ENCODE measurements at places on chromosomes 12 and 14.
A peak's percentile ranks its signal among the peaks of the same experiment; 100 is the strongest.

DNA sequence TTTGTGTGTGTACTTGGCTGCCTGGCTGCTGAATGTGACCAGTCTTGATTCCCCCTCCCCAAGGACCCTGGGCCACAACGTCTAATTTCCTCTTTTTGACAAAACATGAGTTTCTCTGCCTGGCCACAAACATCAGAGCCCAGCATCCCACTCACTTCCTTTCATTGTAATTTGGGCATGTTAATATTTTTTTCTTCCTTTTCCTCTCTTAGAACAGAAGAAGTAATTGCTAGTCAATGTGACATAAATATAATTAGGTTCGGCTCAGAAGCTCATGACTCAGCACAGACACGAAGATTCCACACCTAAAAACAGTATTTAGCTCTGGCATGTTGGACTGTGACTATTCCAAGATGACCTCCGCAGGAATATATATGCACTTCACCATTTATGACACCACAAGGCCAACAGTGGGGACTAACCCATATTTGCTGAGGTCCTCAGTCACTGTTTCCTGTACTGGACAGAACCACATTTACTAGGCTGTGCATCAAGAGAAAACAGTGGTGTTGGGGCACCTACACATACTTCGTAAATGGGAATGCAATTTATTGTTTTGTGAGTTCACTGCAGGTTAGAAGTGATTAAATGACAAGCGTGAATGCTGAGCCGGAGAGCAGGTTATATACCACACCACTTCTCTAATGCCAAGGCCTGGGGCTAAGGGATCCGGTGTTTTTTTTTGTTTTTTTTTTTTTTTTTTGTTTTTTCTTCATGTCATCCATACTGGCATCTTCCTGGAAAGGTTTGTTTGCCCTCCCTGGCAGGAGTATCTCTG is 4.2 kb downstream of the GSG1 start:
- H3K4me3 ChIP-seq: no peak overlapping the region
- no peaks in the 10 kb centered on the region for H3K4me1 ChIP-seq
- no peaks in the 10 kb centered on the region for H3K27me3 ChIP-seq
- H3K27ac ChIP-seq: peak overlapping the region; percentile 87

DNA sequence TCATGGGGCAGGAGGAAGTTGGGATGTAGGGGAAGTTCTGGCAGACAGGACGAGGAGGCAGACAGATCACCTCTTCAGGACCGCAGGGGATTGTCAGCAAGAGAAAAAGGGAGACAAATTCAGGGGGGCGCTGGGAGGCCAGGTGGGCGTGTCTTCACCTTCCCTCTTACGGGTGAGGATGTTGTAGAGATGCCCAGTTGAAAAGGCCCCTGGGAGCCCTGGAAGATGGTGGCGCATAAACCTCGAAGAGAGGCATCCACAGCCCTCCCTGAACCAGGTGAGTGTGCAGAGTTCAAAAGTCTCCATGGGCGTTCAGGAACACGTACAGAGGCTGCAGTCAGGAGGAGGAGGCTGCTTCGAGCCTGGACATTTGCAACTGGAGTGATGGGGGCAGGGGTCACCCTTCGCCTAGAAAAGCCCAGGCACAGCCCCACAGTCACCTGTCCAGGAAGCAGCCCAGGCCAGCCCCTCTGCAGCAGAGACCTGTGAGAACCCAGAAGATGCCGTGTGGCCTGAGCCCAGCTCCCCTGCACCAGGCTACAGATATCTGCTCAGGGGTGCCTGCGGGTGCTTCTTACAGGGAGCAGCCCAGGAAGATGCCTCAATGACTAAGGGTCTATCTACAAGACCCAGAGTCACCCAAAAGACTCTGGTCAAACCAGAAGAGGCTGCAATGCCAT is 74.4 kb downstream of the PRIMA1 start:
- peak; percentile 36 for DNase-seq
- H3K27ac ChIP-seq: no peak overlapping the region

DNA sequence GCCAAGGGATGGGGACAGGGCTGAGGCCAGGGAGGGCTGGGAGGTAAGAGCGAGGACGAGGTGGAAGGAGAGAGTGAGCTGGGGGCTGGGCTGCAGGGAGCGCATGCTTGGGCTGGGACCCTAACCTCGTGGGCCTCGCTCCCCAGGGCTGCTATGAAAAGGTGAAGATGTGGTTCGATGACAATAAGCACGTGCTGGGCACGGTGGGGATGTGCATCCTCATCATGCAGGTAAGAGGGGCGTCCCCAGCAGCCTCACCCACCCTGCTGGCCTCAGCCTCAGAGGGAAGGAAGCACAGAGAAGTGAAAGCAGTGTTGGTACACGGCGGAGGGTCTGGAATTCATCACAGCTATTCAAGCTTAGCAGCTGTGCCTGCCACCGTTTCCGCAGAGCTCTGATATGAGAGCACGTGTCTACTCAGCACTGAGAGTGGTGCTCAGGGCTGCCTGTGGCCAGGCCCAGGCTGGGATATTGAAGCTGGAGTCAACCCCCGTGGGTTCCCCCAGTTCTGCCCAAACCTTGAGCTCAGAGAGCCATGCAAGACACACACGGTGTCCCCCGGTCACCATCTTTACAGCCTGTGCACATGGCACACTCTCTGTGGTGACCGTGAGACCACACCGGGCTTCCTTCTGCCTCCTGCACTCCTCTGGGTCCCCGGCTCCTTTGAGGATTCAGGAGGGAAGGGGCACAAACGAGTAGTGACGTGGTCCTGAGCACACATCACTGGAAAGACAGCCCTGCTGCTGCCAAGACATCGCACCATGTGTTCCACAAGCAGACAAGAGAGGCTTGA is 204.6 kb downstream of the TSPAN9 start:
- DNase-seq: no peak
- no peaks in the 10 kb centered on the region for H3K36me3 ChIP-seq
- H3K27ac ChIP-seq: no peak overlapping the region
- no peaks in the 10 kb centered on the region for H3K4me1 ChIP-seq

- no peaks in the 10 kb centered on the region for H3K27me3 ChIP-seq
- peak; percentile 46 for DNase-seq
- peaks cover 4% of the 10 kb centered on the region for H3K4me1 ChIP-seq
- H3K4me3 ChIP-seq: no peak overlapping the region
These were observed 15.6 kb upstream of the C14orf180 start for GRCh38 chr14:104563742-104564615.

GRCh38 chr12:97474161-97474560 is 11.6 kb downstream of the RMST start:
- H3K36me3 ChIP-seq: no peaks in the 10 kb centered on the region
- DNase-seq: no peak
- H3K27me3 ChIP-seq: no peaks in the 10 kb centered on the region
- H3K27ac ChIP-seq: no peak overlapping the region
- no peak overlapping the region for H3K4me3 ChIP-seq

DNA sequence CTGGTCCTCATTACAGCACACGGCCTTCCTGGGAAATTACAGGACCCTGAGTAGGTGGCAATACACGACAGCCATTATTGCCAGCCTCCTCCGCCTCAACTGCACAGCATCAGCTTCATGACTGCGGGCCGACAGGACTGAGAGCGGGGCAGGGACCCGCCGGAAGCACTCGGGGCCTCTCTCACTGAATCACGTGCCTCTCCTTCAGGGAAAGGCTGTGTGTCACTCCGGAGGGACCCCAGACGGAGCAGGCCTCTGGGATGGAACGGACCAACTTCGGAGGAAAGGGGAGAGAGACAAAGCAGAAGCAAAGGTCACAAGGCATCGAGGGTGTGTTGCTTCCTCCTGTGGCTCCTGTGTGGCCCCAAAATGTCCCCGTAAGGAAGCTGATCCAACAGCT is 90.0 kb downstream of the RNF34 start:
- no peak overlapping the region for H3K4me3 ChIP-seq
- H3K27ac ChIP-seq: no peak overlapping the region
- no peaks in the 10 kb centered on the region for H3K27me3 ChIP-seq
- no peaks in the 10 kb centered on the region for H3K4me1 ChIP-seq

- H3K4me1 ChIP-seq: peaks cover 21% of the 10 kb centered on the region
- no peak overlapping the region for H3K27ac ChIP-seq
- peak; percentile 82 for DNase-seq
- H3K36me3 ChIP-seq: no peaks in the 10 kb centered on the region
These were observed 3.6 kb downstream of the CFAP73 start for GRCh38 chr12:113152835-113153814.

DNA sequence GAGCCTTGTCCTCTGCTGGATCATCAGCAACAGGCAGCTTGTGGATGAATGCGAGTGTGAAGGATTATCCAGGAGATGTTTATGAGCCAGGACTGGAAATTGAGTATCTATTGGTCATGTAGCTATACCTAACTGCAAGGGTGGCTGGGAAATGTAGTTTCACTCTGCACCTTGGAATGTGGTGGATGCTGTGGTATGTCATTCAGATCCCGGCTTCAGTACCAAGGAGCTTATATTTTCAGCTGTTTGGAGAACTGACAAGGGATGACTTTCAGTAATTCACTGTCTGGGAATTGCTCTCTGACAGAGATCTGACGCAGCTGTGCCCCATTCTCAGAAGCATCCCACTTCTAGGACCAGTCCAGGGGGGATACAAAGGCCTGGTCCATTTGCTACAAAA is 792.3 kb upstream of the NOVA1 start:
- DNase-seq: no peak
- no peaks in the 10 kb centered on the region for H3K27me3 ChIP-seq
- no peaks in the 10 kb centered on the region for H3K36me3 ChIP-seq
- no peaks in the 10 kb centered on the region for H3K4me1 ChIP-seq
- no peak overlapping the region for H3K4me3 ChIP-seq

- H3K27me3 ChIP-seq: no peaks in the 10 kb centered on the region
- no peak overlapping the region for H3K4me3 ChIP-seq
- DNase-seq: no peak
- H3K4me1 ChIP-seq: no peaks in the 10 kb centered on the region
These were observed 11.4 kb downstream of the PRORP start for GRCh38 chr14:35133542-35134328.

- H3K27ac ChIP-seq: no peak overlapping the region
- H3K36me3 ChIP-seq: peaks cover 4% of the 10 kb centered on the region
- no peak for DNase-seq
- H3K4me3 ChIP-seq: no peak overlapping the region
These were observed 10.5 kb downstream of the LARP4 start for GRCh38 chr12:50411051-50411660.

- peak; percentile 63 for DNase-seq
- no peak overlapping the region for H3K4me3 ChIP-seq
- H3K27me3 ChIP-seq: no peaks in the 10 kb centered on the region
- no peaks in the 10 kb centered on the region for H3K36me3 ChIP-seq
- no peaks in the 10 kb centered on the region for H3K4me1 ChIP-seq
These were observed 44.7 kb upstream of the SINHCAF start for GRCh38 chr12:31370531-31371255.

DNA sequence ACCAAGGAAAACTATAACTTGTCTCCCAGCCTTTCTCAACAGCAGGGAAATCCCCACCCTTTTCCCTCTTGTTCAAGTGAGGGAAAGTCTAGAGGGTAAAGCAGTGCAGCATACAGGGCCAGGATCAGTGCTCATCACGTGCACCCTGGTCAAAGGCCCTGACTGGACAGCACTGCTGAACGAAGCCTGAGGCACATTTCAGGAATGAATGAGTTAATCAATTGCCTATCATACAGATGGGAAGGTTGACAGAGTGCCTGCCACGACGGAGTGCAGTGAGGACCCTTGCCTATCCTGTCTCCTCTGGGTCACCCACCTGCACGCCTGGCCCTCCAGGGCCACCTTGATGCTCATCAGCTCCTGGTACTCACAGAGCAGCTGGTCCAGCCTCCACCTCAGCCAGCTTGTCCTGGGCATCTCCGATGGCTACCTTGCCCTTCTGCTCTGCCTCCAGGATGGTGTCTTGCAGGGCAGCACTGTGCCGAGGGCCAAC is 11.7 kb upstream of the KRT73 start:
- no peak overlapping the region for H3K4me3 ChIP-seq
- H3K36me3 ChIP-seq: no peaks in the 10 kb centered on the region
- H3K27ac ChIP-seq: no peak overlapping the region
- no peaks in the 10 kb centered on the region for H3K4me1 ChIP-seq
- H3K27me3 ChIP-seq: no peaks in the 10 kb centered on the region

DNA sequence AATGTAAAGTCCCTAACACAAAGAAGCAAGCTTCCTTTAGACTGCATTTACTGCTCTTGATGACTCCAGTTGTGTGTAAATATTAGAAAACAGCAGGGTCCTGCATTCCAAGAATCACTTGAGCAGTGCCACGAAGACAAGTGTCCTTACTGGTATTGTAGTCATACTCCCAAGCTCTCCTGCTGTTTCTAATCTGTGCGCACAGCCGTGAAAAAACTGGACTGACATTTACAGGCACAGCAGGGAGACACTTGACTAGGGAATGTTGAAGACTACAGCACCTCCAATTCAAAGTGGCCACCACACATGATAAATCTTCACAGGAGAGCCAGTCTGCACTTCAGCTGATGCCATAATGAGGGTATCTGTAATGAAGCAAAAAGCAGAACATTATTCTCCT is 91.4 kb downstream of the VRK1 start:
- no peaks in the 10 kb centered on the region for H3K27me3 ChIP-seq
- H3K36me3 ChIP-seq: no peaks in the 10 kb centered on the region
- no peak overlapping the region for H3K27ac ChIP-seq
- H3K4me3 ChIP-seq: no peak overlapping the region

DNA sequence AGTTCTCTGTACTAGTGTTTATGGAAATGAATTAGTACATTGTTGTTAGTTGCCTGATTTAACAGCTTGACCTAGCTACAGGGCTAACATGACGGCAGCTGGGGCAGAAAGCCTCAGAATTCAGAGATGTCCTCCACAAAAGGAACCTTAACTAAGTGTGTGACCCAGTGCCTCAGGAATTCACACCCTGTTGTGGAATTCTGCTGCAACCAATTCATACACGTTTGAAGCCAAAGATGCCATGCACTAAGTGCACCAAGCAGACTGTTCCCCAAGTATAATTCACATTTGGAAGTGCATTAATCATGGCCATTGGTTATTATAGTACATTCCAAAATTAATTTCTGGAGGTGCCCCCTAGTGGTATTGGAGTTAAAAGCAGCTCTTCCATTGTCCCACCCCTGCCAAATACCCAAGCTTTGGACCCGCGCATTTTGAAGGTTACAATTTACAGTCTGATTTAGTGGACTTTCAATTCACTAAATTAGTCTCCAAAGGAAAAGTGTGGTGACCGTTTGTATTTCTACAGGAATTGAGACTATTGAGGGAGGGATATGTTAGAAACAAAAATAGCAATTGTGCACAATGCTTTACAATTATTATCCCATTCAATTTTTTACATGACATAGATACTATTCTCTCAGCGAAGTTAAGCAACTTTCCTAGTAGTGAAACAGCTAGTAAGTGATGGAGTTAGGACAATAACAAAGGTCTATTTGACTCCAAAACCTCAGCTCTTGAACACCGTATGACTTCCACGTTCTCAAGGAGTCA is 85.9 kb downstream of the PAX9 start:
- H3K27me3 ChIP-seq: no peaks in the 10 kb centered on the region
- H3K36me3 ChIP-seq: no peaks in the 10 kb centered on the region
- H3K4me3 ChIP-seq: no peak overlapping the region

GRCh38 chr12:2555487-2556082 is 239.2 kb upstream of the FKBP4 start:
- DNase-seq: no peak
- no peaks in the 10 kb centered on the region for H3K4me1 ChIP-seq
- H3K27ac ChIP-seq: no peak overlapping the region
- H3K4me3 ChIP-seq: no peak overlapping the region

DNA sequence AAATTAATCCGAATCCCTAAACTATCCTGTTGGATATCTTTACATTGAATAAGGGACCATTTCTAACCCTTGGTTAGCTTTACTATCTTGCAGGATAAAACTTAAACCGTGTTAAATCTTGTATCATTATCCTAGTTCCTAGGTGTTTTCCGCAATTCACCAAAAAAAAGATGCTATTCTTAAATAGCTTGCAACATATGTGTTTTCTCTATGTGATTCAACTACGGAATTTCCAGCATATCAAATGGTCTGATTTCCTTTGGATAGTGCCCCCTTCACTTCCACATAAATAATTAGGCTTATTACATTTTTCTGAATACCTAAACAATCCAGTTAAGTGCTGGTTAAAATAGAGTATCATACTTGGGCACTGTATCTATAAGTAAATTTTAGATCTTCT is 130.3 kb downstream of the ITPR2 start:
- no peak for DNase-seq
- no peak overlapping the region for H3K4me3 ChIP-seq
